ENCODE measurements at places on chromosomes 2 and 18.

DNA sequence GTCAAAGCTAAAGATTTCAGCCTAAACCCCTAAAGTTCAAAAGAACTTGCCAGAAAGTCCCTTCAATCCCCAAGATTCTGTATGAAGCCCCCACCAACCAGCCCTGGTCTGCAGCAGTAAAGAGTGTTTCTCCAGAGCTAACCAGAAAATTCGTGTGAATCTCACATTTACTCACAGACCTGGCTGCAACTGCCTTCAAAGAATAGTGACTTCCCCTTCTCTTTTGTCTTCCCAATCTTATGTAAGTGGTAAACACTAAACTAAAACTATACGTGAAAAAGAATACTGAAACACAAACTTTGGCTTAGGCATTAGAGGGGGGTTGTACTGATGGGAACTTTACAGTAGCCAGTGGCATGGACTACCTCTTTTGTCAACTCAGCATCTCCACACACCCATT, 50.6 kb upstream of the SETBP1 start:
- DNase-seq = no peak

DNA sequence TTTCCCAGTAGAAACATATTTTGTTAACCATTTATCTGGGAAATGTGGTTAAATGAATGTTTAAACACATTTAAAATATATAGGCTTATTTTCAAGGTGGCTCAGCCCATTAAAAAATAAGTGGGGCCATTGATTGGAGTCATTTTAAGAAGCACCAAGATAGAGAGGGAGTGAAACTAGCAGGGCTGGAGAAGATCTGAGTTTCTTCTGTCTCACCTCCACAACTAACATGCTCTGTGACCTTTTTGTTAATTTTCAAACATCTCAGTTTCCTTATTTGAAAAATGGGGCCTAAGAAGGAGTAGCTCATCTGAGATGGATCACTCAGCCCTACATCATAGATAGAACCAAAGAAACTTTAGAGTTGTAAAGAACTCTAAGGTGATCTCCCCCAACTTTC, 254.8 kb downstream of the KCNS3 start:
- no peak for DNase-seq

DNA sequence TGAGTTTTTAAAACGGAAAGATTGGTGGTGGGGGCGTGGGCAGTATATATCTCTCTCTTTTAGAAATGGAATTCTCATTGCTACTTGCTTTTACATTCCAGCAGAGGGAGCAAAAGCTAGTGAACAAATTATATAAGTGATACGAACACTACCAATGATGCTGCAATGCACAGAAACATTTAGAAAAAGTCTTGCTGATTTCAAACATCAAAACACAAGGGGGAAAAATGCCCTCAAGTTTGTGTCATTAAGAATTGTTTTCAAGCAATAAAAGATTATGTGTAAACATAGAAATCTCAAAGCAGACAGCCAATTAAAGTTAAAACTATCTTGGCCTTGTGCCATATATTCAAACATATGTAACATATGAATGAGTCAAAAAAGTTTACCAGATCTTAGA, 296.3 kb upstream of the KCNJ3 start:
- DNase-seq = no peak

DNA sequence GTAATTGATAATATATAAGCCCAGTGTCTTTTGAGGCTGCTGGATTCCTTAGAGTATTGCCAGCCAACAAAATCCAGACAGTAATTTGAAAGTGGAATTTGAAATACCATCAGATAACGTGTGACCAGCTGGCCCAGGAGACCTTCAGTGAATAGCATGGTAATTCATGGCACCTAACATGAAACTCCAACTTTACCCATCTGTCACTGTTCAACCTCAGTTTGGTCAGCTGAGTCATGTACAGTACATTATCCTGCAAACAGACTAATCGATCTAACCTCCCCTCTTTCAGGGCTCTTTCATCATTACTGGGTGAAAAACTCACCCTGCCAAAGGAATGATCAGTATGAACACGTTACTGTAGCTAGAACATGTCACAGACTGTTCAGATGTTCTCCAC, 230.6 kb downstream of the DOK6 start:
- DNase-seq = no peak

DNA sequence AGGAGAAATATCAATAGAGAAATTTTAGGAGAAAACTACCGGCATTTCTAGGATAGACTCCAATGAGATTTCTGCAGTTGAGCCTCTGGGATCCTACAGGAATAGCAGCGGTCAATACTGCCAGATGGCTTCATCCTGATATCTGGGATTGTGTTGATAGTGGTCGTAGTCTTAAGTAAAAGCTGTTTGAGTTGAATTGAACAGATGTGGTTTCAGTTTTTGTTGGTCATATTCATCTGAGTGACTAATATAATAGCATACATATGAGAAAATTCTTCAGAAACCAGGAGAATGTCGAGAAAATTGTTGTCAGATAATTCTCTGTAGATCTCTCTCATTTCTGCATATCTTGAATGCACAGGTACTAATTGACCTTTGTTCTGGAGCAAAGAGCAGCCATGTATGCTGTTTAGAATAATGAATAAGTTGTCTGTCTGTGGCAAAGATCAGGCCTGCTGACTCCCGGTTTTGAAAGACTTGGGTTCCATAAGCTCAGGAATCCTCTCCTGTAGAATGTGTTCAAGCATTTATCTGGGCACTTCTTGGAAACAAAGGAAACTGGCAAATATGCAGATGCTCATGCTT, 288.1 kb downstream of the TMX3 start:
- DNase-seq = no peak

DNA sequence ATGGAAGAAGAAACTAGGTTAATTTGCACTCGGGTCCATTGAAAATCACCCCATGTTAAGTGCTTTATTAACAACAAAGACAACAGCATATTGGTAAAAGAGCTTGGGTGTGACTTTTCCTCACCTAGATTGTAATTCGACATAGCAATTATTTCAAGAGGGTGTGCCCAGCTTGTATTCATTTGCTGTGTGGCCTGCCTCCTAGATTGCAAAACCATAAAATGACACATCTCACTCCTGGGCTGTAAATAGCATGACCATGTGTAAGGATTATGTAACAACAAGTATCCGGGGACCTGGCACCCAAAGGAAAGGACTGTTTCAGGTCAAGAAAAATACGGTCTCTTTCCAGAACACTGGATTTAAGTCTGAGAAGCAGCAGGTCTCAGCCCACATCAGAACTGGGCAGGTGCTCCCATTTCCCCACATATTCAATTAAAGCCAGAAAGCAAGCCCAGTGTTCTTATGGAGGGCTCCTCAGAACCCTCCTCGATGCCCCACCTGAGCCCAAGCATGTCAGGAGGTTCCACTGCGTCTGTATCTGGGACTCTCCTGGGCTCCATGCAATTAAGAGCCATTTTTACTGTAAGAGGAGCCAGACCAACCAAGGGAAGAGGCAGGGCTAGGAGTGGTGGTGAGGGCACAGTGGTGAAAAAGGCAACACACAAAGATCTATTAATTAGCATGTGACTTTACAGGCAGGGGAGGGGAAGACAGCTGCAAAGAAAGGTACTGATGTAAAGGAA, 39.2 kb downstream of the MREG start:
- no peak for DNase-seq

GRCh38 chr2:189502714-189503113, 61.4 kb downstream of the WDR75 start:
- no peak for DNase-seq

- no peak for DNase-seq
Measured at GRCh38 chr2:129880971-129881370, 98.5 kb upstream of the RAB6C start.

DNA sequence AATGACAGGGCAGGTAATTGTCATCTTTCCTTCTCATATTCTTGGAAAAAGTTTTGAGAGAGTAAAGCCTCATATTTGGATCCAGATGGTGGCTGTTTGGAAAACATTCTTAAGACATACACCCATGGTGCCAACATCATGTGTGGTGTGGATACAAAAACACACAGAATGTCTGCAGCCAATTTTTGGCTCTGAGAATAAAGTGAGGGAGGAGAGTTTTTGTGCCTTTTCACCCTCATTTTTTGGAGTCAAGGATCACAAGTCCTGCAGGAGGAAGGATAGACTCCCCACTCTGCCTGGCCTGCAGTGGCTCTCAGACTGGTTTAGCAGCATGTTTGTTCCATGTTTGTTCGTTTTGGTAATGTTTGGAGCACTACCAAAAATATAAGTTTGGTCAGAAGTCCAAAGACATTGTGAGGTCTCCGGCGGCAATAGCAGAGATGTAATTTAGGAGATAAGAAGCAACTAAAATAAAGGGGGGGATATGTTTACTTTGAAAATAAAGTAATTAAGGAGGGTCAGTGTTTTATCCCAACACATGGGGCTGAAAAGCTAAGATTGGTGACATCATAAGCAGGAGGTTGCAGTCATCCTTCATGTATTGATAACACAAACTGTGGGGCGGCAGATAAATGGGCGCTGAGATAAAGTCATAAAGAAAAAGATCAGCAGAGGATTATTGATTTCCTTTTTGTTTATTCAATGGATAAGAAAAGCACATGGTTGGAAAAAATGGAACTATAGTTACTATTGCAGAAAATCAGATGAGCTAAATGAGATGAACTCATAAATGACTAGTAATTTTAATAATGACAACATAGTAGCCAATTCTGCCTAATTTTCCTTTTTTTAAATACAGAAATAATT, 655 bp downstream of the NOSTRIN start:
- DNase-seq = no peak

GRCh38 chr2:200377355-200378336, 71.2 kb downstream of the SPATS2L start:
- DNase-seq = no peak

DNA sequence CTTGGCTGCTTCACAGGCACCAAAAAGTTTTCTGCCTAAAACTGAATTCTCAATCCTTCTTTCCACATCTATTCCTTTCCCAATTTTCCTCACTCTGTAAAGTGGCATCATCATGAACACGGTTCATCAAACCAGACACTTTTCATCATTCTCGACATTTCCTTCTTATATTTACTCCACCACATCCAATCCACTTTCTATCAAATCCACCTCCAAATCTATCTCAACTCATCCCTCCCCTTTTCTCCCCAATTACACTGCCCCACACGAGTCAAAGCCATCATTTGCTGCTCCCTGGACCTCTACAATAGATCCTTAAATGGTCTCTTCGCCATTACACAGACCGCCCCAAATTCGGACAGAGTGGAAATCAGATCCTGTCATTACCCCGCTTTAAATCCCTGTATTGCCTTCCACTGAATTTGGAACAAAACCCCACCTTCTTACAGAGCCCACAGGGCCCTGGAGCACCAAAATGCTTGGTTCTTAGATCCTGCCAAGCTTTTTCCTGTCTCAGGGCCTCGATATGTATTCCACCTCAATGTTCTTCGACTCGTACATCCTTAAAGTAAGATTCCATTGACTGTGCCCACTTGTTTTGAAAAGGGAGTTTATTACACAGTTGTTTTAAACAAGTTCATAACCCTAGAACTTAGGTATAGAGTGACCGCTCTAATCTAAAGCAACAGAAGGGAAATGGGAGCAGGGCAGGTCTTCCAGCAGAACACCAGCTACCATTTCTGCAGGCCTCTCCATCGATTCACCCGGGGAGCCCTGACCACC, 856 bp downstream of the ACAA2 start:
- no peak for DNase-seq

GRCh38 chr2:69030800-69031428, 17.9 kb downstream of the ANTXR1 start:
- DNase-seq = no peak

DNA sequence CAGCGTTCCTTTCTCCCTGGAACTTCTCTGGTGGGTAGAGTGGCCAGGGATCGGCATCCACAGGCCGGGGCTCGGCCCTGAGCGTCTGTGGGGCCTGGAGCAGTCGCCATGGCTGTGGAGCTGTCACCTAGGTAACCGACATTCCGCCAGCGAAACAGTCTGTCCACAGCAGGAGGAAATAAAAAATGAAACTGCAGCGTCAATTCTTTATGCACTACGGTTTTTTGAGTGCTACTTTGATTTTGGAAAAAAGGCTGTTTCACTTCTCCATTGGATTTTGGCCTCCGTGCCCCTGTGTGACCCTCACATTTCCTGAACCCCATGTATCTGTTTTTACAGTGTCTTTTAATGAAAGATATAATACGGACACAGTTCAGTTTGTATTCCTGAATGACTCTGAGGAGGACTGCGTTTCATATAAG, 163.4 kb downstream of the LDLRAD4 start:
- DNase-seq = no peak

DNA sequence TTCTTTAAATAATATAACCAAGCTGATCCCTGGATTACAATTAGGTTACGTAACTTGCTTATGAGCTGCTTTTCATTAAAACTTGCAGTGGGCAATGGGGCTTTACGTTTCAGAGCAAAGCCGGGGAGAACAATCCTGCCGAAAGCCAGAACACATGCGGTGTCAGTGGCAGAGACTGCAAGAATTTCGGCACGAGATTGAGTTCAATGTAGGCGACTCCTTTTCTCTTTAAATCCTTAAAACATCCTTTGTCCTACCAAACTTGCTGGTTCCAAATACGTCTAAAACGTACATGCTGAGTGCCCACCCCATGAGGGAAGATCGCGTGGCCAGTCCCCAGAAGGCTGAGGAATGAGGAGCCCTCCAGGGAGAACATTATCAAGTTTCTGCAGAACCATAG, 36.8 kb upstream of the NCOA1 start:
- no peak for DNase-seq

DNA sequence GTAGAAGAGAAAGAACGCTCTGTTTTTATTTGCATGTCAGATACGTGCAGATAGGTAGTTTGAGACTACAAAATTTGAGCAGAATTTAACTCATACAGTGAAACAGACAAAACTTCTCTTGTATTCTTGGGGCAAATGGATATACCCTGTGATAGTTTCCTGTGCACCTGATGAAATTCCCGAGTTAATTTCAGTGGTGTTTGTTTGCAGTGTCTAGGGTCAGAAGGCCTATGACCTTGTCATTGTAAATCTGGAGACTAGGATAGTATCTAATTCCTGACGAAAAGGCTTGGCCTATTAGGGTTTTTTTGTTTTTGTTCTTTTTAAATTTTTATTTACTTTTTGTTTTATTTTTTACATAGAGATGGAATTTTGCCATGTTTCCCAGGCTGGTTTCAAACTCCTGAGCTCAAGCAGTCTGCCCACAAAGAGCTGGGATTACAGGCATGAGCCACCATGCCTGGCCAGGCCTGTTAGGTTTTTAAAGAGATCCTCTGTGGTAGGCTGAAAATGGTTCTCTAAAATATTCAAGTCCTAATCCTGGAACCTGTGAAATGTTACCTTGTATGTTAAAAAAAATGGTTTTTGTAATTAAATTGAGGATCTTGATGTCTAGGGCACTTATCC, 17.6 kb downstream of the LCLAT1 start:
- DNase-seq = no peak

GRCh38 chr2:119480718-119481142, 43.6 kb downstream of the SCTR start:
- DNase-seq = no peak

DNA sequence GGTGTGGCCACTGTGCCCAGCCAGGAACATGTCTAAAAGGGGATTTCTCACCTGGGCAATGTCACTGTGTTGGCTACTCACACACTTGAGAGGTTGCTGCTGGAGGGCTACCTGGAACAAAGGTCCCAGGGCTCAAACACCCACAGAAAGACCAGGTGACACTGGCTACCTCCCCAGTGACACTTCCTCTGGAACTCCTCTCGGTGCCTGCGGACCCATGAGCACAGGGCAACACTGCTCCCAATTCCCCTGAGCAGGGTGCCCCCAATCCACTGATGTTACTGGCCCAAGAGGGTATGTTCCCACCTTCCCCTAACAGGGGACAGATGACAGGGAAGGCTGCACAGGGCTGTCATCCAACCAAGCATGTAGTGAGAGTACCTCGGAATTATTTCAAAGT, 5.8 kb downstream of the NPPC start:
- DNase-seq = no peak
